ENCODE measurements at places on chromosomes 1 and 21.

GRCh38 chr1:180188091-180188506 lies 33.4 kb downstream of the QSOX1 start:
- DNase-seq = no peak

DNA sequence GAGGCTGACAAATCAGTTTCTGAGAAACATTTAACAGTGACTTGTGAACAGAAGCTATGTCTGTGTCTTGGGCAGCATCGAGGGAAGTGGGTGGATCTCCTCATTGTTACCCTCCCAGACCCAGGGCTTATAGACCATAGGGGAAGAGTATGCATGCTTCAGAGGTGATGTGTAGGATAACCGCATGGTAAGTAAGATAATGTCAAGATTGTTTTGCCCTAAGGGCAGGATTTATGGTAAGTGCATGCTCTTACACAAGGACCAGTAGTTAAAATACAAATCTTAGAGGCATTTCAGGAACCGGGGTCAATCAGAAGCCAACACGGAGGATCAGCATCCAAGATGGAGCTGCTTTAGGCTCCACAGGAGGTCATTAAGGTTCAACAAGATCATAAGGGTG lies 7.7 kb upstream of the PRMT2 start:
- DNase-seq = no peak

DNA sequence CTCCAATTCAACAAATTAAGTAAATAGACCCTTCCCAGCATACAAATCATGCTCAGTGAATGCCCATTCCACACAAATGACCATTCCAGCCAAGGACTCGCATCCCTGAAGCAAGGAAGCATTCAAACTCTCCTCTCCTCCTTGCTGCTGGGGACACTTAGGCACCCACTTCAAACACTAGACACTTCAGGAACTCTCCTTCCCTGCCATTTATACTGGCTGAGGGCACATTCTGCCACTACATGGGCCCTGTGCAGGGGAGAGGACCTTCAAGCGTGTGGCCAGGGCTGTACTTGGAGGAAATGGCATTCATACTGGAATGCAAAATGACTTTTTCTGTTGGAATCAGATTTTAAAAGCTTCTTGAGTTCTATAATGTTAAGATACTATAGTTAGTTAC lies 22.3 kb downstream of the GJA5 start:
- no peak for DNase-seq

- DNase-seq = no peak
Observed at GRCh38 chr1:216617081-216617875, 106.0 kb downstream of the ESRRG start.

DNA sequence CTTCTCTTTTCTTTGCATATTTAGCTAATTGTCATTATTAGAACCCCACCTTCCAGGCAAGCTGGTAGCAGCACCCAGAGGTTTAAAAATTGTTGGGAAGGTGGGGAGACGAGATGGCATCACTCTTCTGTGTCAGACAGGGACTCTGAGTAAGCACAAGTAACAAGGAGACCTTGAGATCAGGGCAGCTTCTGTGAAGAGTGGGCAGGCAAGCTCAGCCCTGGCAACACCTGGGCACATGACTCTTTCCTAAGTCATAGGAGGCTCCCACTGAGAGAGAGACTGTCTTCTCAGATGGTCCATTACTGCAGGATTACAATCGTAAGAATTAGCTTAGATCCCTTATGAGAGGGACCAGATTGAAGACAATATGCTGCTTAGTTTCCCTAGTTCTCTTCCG lies 183.5 kb downstream of the BRINP2 start:
- DNase-seq = no peak

DNA sequence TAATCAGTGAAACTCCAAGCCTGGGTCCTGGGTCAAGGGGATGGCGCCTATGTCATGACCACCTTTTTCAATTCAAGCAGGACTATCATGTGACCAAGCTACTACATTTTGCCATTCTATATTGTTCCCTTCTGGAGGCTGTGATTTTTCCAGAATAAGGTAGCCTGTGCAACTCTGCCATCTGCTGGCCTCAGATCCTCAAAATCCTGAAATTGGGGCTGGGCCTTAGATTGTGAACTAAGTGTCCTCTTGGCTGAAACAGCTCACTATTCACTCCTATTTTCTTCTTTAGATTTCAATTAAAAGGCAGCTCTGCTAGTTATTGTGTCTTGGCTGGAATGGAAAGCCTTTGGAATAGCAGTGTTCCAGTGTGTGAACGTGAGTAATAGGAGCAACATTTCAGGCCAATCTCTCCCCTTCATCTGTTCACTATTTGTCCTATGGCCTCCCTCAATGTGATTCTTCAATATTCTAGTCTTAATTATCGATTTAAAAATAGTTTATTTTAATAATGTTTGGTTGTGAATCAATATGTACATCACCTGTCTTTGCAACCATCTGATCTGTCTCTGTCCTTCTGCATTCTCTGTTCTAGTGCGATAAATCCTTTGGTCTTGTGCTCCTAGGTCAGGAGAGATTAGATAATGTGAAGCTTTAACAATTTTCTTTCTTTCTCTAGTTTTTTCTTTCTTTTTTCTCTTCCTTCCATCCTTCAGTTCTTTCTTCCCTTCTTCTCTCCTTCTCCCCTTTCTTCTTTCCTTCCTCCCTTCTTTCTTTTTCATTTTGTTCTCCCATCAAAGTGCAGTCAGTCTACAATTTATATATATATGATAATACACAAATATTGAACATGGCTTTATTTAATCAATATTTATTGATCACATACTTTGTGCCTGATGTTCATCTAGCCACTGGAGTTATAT lies 69.8 kb downstream of the CR1 start:
- DNase-seq = no peak

DNA sequence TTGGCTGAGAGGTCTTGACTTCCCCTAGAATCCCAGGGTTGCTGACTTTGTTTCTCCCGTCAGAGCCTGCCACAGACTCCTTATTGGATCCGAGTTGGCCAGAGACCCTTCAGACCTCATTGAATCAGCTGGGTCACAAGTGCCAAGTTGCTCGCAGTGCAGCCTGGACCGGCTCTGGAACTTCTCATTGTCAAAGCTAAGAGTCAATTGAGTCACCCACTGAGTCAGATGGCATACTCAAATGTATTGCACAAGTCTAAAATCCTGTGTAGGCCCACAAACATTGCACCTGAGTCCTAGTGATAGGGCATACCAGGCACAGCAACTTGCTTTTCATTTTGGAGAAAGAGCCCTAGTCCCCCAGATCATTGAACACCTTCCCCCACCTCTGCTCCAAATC lies 20.4 kb upstream of the SCAF4 start:
- DNase-seq = no peak

DNA sequence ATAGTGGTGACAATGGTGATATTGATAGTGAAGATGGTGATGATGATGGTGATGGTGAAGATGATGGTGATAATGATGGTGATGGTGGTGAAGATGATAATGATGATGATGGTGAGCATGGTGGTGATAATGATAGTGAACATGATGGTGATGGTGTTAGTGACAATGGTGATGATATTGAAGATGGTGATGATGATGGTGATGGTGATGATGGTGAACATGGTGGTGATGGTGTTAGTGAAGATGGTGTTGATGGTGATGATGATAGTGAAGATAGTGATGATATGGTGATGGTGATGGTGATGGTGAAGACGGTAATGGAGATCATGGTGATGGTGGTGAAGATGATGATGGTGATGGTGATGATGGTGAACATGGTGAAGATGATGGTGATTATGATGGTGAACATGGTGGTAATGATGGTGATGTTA lies 259.2 kb downstream of the MATN1 start:
- no peak for DNase-seq

DNA sequence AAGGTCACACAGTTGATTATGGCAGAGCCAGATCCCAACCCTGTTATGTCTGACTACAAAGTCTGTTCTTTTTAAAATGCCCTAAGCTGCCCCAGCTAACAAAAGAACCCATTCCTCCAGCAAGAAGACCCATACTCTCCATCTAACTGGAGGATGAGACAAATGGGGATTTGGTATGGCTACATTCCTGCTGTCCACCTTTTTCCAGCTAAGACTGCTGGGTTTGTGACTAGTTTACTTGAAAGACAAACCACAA lies 112.8 kb downstream of the KIAA0319L start:
- no peak for DNase-seq

GRCh38 chr21:45256021-45256911 lies 31.4 kb downstream of the POFUT2 start:
- no peak for DNase-seq

GRCh38 chr1:203278082-203278884 lies 27.0 kb upstream of the BTG2 start:
- no peak for DNase-seq

DNA sequence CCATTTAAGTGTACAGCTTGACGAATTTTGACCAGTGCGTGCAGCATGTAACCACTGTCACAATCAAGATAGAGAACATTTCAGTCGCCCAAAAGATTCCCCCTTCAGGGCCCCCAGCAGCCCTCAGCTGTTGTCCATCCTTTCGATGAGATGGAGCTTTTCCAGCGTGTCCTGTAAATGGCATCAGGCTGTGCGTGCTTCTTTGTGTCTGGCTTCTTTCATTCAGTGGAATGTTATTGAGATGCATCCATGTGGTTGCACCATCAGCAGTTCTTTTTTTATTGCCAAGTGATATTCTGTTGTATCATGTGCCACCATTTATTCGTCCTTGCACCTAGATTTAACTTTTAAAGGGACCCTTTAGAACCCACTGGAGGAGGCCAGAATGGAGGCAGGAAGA lies 21.9 kb downstream of the UBE2Q1 start:
- no peak for DNase-seq

DNA sequence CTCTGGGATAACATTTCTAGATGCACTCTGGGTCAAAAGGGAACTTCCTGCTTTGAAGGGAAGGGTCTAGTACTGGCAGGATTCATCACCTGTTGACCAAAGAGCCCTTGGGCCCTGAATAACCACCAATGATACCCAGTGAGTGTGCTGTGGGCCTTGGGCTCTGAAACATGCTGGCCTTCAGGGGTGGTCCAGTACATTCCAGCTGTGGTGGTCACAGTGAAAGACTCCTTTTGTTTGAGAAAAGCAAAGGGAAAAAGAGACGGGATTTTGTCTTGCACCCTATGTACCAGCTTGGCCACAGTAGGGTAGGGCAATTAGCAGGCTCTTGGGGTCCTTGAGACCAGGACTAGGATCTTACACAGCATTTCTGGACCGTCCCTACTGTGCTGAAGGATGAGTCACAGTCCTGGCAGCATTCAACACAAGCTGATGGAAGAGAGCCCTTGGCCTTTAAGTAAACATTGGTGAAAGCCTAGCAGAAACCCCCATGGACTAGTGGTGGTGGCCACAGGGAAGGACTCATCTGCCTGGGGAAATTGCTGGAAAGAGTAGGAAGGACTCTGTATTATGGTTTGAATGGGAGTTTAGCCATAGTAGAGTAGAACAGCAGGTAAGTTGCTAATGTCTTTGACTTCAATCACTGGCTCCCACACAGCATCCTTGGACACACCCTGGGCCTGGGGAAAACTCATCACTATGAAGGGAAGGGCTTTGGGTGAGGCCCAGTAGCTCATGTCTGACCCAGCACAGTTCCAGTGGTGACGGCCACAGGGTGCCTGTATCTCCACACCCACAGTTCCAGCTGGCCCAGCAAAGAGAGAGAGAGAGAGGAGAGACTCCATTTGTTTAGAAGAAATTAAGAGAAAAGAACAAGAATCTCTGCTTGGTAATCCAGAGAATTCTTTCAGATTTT lies 87.5 kb downstream of the COL24A1 start:
- no peak for DNase-seq

DNA sequence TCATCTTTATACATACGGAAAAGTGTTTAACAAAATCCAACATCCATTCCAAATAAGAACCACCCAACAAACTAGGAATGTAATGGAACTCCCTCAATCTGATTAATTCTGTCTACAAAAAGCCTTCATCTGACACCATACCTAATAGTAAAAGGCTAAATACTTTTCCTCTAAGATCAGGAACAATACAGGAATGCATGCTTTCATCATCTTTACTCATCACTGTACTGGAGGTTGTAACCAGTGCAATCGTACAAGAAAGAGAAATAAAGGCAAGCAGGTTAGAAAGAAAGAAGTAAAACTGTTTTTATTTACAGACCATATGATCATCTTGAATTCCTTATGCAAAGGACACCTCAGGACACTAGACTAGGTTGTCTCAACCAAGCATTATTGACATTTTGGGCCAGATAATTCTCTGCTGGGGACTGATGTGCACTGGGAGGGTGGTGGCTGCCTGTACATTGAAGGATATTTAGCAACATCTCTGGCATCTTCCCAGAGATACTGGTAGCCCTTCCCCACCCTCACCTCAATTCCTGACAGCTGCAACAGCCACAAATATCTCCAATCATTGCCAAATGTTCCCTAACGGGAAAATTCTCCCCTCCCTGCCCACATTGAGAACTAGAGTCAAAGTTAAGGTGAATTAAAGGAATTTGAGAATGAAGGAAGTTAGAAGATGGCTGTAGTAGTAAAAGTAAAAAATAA lies 30.6 kb upstream of the INSL5 start:
- DNase-seq = no peak

- DNase-seq = no peak
Observed at GRCh38 chr1:3530086-3530925, 75.8 kb downstream of the ARHGEF16 start.

GRCh38 chr1:29416267-29417146 lies 180.2 kb downstream of the PTPRU start:
- DNase-seq = no peak

DNA sequence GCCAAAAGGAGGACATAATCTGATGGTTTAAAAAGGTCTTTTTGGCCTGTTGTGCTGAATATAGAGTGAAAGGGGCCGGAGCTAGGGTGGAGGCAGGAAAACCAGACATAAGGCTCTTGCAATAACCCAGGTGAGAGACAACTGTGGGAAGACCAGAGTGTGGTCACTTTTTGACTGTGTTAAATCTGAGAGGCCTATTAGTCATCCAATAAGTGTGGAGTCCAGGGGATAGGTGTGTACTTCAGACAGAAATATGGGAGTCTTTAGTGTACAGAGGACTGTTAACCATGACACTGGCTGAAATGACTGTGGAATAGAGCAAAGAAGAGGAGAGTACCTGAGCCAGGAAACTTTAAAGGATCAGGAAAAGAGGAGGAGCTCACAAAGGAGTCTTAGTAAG lies 89.3 kb downstream of the VAV3 start:
- no peak for DNase-seq

DNA sequence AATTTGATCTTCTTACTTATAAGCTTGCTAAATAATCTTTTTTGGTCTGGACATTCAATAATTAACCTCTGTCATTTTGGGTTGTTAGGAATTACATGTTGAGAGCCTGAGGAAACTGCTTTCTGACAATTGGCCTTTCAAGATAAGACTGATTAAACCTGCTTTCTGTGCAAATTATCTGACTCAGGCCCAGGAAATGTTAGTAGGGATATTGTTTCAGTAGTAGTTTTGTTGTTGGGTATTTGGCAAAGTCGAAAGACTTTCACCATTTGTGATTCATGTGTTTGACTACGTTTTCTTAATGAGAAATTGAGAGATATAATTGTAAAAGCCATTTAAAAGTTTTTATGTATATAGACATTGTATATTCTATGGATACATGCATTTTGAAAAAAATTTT lies 81.1 kb upstream of the GPR88 start:
- no peak for DNase-seq

Data from stimulated activated CD8-positive, alpha-beta memory T cell treated with anti-CD3 and anti-CD28 coated beads, Interleukin-4, amount 100 ng/mL, for 24 hours (primary cell).